NCI-H2227 treated with DMSO at 0.1 percent for 48 hours (cell line): ENCODE measurements at places on chromosomes 11 and 22.

- DNase-seq: no peak
Measured at GRCh38 chr22:49503896-49504521, 323.7 kb downstream of the BRD1 start.

- DNase-seq: no peak
Measured at GRCh38 chr11:56197367-56197766, 20.9 kb downstream of the OR5J2 start.

- no peak for DNase-seq
Measured at GRCh38 chr11:77085652-77086051, 17.0 kb upstream of the OMP start.

- DNase-seq: no peak
Measured at GRCh38 chr11:110518809-110519514, 89.2 kb downstream of the FDX1 start.

DNA sequence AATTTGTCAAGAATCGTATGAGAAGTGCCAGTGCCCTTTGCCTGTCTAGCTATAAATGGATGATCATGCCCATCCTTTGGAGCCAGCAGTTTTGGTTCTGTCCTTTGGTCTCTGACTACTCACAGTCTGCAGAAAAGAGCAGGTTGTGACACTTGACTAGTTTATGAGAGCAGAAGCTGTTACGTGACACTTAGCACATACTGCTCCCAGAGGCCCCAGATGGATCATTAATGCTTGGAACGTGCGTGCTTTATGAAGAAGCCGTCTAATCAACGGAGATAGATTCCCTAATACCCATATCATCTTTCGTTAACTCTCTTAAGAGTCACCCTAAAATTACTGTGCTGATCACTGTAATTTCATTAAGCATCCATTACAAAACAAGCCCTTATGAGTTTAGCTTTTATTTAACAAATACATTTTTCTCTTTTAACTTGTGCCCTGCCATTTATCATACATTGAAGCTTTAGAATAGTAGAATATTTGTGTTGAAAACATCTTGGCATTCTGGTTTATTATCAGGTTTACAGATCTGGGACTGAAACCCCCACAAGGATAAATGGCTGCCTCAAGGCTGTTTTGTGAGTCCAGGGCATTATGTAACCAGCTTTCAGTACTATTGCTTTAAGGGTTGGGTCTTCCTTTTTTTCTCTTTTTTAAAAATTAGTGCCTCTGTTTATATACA, 47.0 kb upstream of the ADORA2A start:
- DNase-seq: peak; percentile 33

GRCh38 chr11:66889960-66890359, 33.1 kb downstream of the LRFN4 start:
- DNase-seq: no peak

GRCh38 chr22:48783821-48784266, 1043.8 kb downstream of the BRD1 start:
- no peak for DNase-seq

DNA sequence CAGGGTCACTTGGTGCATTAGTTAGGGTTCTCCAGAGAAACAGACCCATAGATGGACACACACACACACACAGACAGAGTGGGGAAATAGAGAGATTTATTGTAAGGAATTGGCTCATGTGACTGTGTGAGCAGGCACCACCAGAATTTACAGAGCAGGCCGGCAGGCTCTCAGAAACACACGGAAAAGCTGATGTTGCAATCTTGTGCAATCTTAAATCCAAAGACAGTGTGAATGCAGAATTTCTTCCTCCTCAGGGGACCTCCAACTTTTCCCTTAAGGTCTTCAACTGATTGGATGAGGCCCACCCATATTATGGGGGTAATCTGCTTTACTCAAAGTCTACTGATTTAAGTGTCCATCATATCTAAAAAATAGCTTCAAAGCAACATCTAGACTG, 49.8 kb downstream of the APIP start:
- DNase-seq: no peak

GRCh38 chr11:123760894-123761293, 6.6 kb upstream of the OR6X1 start:
- no peak for DNase-seq

DNA sequence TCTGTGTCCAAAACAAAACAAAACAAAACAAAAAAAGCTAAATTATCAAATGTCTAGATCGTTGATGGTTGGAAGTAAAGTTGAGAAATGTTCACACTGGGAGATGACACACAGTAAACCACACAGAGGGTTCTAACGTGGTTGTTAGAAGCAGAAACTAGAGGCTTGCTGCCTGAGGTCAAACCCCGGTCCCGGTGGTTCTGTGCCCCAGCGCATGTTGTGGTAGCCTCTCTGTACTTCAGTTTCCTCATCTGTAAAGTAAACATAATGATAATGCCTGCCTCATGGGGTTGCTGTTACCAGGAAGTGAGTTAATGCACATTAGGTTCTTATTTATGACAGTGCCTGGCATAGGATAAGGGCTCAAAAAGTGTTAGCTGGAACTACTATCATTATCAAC, 33.4 kb downstream of the PPARA start:
- no peak for DNase-seq

GRCh38 chr11:9775398-9775779, 111.5 kb downstream of the SWAP70 start:
- no peak for DNase-seq

DNA sequence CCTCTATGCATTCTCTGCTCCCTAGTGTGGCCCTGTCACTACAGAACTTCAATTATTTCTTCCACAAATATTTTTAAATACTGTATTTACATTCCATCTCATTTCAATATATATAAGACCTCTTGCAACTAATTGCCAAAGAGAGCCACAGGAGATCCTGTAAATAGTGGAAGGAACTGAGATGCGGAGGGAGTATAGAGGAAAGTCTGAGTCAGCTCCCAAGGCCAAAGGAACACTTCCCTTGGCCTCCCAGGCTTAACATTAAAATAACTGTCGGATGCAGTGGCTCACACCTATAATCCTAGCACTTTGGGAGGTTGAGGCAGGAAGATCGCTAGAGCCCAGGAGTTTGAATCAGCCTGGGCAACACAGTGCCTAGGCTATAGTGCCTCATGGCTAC, 31.2 kb downstream of the RBFOX2 start:
- DNase-seq: no peak

DNA sequence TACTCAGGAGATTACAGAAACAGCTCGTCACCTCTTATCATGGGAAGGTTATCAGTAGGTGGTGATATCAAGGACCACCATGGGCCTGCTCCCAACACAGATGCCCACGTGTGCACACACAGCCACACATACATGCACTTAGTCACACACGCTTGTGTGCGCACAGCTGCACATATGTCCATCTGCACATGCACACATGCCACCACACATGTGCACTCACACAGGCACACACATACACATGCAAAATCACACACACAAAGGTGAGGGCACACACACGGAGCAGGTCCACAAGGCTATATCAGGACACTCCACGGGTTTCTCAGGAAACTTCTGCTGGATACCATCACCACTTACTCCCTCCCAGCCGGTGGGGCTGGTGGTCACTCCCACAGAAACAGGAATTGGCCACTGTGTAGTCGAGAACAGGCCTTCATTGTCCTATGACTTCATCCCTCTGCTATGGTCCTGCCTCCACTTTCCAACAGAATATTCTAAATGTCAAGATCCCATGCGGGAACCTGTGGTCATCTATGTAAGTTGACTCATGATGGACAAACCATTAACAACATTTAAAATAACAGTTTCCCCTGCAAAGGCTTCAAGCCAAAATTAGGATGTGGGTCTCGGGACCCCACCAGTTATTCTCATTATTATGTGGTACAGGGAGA, 2.2 kb downstream of the C11orf24 start:
- no peak for DNase-seq

GRCh38 chr11:99370549-99371216, 349.9 kb downstream of the CNTN5 start:
- no peak for DNase-seq

- no peak for DNase-seq
Measured at GRCh38 chr11:35073691-35074419, 65.1 kb upstream of the CD44 start.

DNA sequence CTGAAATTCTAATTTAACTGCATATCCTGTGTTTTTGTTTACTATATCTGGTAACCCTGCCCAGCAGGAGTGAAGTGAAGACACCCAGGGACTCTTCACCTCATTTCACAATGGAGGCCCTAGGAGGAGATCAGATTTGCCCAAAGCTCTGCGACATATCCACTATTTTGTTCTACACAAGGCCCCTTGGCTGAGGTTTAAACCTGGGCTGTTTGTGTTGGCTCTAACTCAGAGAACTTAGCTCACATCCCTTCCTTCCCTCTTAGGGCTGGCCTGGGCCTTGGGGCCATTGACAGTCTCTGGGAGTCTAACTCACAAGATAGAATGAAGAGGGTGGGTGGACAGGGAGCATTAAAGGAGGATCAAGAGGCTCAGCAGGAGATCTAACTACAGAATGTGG, 8.2 kb upstream of the PLA2G3 start:
- DNase-seq: no peak

DNA sequence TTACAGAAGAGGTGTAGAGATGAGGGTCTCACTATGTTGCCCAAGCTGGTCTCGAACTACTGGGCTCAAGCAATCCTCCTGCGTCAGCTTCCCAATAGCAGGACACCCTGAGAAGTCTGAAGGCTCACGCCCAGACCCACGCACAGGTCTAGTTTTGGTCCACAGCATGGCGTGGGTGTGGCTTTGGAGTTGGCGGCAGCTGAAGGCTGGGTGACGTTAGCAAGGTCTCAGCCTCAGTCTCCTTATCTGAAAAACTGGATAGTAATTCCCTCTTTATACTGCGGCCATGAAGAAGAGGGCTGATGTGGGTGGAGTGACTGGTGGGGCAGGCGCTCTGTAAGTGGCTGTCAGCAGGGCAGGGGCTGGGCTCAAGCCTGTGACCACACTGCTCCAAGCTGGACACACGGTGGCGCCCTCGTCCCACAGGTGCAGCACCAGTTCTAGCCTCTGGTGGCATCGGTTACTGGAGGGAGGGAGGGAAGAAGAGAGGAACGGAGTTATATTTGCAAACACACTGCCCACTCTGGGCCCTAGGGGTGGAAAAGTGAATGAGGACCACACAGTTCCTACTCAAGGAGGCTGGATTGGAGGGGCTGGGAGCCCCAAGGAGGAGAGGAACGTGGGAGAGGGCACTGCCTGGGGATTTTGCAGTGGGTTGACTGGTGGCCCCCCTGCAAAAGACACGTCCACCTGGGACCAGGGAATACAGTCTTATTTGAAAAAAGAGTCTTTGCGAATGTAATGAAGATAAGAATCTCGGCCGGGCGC, 19.6 kb upstream of the CARD10 start:
- DNase-seq: peak; percentile 78

GRCh38 chr11:118927554-118928100, 1.9 kb upstream of the BCL9L start:
- no peak for DNase-seq

GRCh38 chr22:35560366-35560765, 19.7 kb downstream of the RASD2 start:
- DNase-seq: no peak

DNA sequence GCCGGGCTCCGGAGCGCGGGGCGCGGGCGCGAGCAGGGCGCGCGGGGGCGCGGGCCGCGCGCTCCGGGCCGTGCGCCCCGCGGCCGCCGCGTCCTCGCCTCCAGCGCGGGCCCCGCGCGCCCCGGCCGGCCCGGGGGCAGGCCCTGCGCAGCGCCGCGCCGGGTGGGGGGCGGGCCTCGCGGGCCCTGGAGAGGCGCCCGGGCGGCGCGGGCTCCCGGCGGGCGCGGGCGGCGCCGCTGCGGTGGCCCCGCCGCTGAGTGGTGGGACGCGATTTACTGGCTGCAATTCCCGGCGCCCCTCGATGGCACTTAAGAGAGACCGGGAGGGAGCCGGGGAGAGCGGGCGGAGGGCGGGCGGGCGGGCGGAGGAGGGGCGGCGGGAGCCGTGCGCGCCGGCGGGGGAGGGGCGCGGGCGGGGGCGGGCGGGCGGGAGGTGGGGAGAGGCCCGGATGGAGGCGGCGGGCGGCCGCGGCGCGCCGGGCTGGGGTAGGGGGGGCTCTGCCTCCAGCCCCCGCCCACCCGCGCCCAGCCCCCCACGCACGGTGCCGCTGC, 73.2 kb upstream of the TCF20 start:
- no peak for DNase-seq

- DNase-seq: peak; percentile 32
Measured at GRCh38 chr22:24977370-24978221, 25.1 kb downstream of the KIAA1671 start.

- DNase-seq: peak; percentile 92
Measured at GRCh38 chr11:3052567-3052966, 4.7 kb downstream of the CARS1 start.

DNA sequence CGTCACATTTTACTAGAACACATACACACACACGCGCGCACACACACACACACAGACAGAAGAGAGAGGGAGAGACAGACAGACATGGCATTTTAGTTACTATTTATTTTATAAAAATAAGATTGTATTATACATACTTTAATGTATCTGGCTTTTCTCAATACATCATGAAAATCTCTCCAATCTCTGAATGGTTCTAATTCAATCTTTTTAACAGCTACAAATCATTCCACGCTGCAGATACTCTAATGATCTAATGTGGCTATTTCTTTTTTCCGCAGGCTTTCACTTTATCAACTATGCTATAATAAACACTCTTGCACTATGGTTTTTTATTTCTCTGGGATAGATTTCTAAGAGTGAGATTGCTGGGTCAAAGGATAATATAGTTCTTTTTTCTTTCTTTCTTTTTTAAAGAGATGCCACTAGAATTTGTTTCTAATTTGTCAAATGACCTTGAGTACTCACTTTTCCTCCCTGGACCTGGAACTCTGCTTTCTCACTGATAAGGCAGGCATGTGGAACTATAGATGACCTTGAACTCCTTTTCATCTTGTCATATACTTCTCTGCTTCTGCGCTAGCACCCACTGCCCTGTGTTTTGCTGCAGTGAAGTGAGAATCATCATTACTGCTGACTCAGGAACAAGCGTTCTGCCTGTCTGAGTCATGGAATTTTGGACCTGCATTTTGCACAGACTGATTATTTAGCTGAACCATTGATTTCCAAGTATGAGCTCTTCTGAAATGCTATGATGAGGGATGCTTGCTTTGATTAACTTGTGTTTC, 4.9 kb upstream of the SLC6A5 start:
- no peak for DNase-seq

GRCh38 chr11:96205460-96205809, 137.6 kb downstream of the MAML2 start:
- no peak for DNase-seq

- no peak for DNase-seq
Measured at GRCh38 chr22:20588843-20589581, 81.6 kb downstream of the MED15 start.

DNA sequence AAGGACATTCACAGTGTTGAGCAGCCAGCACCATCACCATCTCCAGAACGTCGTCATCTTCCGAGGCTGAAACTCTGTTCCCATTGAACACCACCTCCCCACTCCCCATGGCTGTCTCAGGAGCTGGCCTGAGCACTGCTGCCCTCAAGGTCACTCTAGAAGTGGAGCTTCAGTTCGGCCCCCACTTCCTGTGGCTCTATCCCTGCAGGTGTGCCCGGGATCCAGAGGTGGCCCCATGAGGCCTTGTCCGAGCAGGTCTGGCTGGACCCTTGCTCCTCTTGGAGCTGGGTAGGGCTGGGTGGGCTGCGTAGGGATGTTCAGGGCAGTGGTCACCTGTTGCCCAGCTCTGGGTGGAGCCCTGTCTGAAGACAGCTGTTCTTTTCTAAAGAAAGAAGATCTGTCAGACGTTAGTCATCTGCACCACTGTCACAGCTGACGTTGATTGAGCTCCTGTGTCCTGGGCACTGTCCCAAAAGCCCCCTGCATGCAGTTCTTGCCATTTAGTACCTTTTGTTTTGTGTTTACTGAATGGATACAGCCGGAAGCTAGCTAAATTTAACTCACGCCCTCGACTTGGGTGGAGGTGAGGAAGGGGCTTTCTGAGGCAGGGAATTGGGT, 75.5 kb upstream of the CLDN5 start:
- no peak for DNase-seq

- DNase-seq: peak; percentile 43
Measured at GRCh38 chr11:123707606-123708205, 33.8 kb downstream of the ZNF202 start.
